ENCODE measurements at places on chromosomes 6 and 20.

GRCh38 chr20:46552460-46553420 is 2.3 kb upstream of the OCSTAMP start:
- H3K36me3 ChIP-seq, result no peaks in the 10 kb centered on the region
- H3K4me1 ChIP-seq, result no peaks in the 10 kb centered on the region
- no peak for DNase-seq
- no peak overlapping the region for H3K4me3 ChIP-seq

DNA sequence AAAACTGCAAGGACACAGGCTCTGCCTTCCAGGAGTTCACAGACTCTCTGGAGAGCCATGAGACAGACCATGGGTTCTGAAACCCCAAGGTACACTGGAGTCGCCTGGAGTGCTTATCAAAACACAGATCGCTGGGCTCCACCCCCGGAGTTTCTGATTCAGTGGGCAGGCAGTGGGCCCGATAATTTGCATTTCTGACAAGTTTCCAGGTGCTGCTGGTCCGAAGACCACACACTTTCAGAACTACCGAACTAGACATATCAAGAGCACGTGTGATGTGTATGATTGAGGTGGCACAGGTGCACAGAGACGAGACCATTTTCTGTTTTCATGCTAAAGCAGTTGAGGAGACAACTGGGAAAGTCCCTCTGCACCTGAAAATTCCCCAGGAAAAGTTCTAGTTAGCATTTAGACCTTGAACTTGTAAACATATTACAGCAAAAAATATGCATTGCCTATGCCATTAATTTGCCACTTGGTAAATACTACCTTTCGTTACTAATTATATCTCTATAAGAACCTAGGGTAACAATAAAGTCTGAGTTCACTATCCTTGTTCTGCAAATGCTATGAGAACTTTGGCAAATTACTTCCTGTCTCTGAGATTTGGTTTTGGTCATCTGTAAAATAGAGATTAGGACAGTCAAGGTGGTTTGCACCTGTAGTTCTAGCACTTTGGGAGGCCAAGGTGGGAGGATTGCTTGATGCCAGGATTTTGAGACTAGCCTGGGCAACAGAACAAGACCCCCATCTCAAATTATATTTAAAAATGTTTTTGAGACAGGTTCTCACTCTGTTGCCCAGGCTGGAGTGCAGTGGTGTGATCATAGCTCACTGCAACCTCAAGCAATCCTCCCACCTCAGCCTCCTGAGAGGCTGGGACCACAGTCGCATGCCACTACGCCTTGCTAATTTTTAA is 14.3 kb upstream of the PIM1 start:
- peak; percentile 26 for DNase-seq
- no peaks in the 10 kb centered on the region for H3K27me3 ChIP-seq
- H3K27ac ChIP-seq, result peak overlapping the region; percentile 72

- H3K36me3 ChIP-seq, result no peaks in the 10 kb centered on the region
- DNase-seq, result no peak
- no peak overlapping the region for H3K27ac ChIP-seq
Observed at GRCh38 chr6:13287104-13287503, 41.2 kb downstream of the TBC1D7 start.

- no peaks in the 10 kb centered on the region for H3K4me1 ChIP-seq
- no peaks in the 10 kb centered on the region for H3K36me3 ChIP-seq
- H3K4me3 ChIP-seq, result no peak overlapping the region
- peaks cover 30% of the 10 kb centered on the region for H3K27me3 ChIP-seq
- no peak overlapping the region for H3K27ac ChIP-seq
Observed at GRCh38 chr20:33291830-33292355, 8.9 kb downstream of the BPIFB1 start.

DNA sequence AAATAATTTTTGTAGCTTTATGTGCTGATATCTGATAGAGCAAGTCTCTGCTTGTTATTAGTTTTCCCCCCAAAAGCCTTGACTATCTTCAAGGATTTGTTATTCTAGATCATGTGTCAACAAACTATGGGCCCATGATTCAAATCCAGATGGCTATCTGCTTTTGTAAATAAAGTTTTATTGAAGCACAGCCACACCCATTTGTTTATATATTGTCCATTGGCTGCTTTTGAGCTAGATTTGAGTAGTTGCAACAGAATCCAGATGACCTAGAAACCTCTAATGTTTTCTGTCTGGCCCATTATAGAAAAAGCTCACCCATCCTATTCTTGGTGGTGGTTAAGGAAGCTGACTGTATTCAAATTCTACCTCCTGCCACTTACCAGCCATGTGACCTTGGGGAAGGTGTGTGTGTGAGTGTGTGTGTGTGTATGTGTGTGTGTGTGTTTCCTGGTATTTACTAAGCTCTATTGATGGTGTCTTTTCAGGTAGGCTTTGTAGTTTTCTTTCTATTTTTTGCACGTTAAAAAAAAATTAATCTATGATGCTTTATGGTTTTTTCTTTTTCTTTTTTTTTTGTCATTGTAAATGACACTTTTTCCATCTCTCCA is 1.3 kb upstream of the GTSF1L start:
- no peak overlapping the region for H3K4me3 ChIP-seq
- H3K27me3 ChIP-seq, result no peaks in the 10 kb centered on the region
- no peaks in the 10 kb centered on the region for H3K4me1 ChIP-seq
- H3K36me3 ChIP-seq, result no peaks in the 10 kb centered on the region
- DNase-seq, result no peak

DNA sequence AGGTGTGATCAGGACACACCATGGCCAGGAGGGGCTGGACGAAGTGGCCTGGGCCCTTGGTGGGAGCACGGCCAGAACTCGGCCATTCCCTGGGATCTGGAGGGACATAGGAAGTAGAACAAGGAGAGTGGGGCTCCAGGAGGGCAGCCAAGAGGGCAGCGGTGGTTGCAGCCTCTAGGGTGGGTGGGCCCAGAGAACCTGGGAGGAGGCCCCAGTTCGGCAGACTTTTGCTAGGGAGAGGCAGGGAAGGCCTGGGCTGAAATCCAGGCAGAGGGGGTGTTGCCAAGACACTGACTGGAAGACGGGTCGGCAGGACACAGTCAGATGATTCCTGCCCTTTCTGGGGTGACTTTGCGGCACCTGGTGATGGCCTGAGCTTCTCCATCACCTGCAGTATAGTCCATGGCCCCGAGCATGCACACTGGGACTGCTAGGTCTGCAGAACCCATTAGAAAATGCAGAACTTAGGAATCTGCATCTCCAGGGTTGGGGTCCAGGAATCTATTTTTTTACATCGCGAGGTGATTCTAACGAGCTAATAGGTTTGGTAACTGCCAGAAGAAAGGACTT is 224.8 kb downstream of the SYNDIG1 start:
- DNase-seq, result no peak
- no peak overlapping the region for H3K27ac ChIP-seq
- no peaks in the 10 kb centered on the region for H3K27me3 ChIP-seq
- no peak overlapping the region for H3K4me3 ChIP-seq
- H3K36me3 ChIP-seq, result no peaks in the 10 kb centered on the region
- peaks cover 12% of the 10 kb centered on the region for H3K4me1 ChIP-seq

DNA sequence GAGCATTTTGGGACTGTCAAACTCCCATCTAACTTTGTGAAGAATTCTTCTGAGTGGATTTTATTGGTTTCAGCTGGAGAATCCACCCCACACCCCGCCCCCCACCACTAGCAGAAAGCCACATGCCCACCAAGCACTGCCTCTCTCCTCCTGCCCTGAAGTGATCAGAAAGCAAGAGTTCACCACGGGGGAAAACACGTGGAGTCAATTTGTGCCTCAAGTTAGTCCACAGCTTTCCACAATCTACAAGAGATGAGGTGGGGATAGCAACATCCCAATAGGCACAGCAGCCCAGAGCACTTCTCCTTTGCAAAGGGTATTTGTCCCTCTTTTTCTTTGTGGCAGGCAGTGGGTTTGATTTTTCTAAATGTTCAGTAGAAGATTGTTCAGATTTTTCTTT is 177.3 kb upstream of the NT5E start:
- DNase-seq, result no peak
- H3K36me3 ChIP-seq, result no peaks in the 10 kb centered on the region
- H3K27ac ChIP-seq, result no peak overlapping the region
- no peaks in the 10 kb centered on the region for H3K4me1 ChIP-seq
- no peaks in the 10 kb centered on the region for H3K27me3 ChIP-seq
- H3K4me3 ChIP-seq, result no peak overlapping the region

GRCh38 chr20:32914031-32914430 is 55.3 kb downstream of the EFCAB8 start:
- no peaks in the 10 kb centered on the region for H3K36me3 ChIP-seq
- DNase-seq, result no peak
- H3K27ac ChIP-seq, result no peak overlapping the region
- H3K4me1 ChIP-seq, result no peaks in the 10 kb centered on the region
- H3K27me3 ChIP-seq, result no peaks in the 10 kb centered on the region

DNA sequence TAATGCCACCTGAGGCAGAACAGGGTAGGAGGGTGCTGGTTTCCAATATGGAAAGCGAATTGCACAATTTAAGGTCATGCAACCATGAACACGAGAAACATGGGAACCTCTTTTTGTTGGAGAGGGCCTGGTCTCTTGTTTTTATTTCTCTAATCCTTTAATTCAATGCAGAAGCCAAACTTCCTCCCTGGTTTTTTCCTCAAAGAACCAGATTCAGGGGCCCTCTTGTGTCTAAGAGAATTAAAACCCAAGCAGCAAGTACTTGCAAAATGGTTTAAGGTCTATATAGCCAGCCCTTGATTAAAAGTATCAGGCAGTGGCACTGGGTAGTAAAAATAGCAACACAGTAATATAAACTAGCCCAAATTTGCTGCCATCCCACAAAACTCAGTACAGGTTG is 19.5 kb downstream of the GSTA4 start:
- no peak overlapping the region for H3K4me3 ChIP-seq
- DNase-seq, result no peak
- H3K27me3 ChIP-seq, result no peaks in the 10 kb centered on the region
- H3K4me1 ChIP-seq, result peaks cover 22% of the 10 kb centered on the region

- no peak overlapping the region for H3K4me3 ChIP-seq
- H3K4me1 ChIP-seq, result peaks cover 4% of the 10 kb centered on the region
- H3K36me3 ChIP-seq, result no peaks in the 10 kb centered on the region
- H3K27me3 ChIP-seq, result no peaks in the 10 kb centered on the region
Observed at GRCh38 chr6:6694368-6694780, 105.9 kb downstream of the LY86 start.

GRCh38 chr6:143611580-143611979 is 66.2 kb upstream of the PHACTR2 start:
- peaks cover 11% of the 10 kb centered on the region for H3K4me1 ChIP-seq
- no peak overlapping the region for H3K27ac ChIP-seq
- H3K36me3 ChIP-seq, result no peaks in the 10 kb centered on the region
- H3K27me3 ChIP-seq, result no peaks in the 10 kb centered on the region
- no peak for DNase-seq
- H3K4me3 ChIP-seq, result no peak overlapping the region

DNA sequence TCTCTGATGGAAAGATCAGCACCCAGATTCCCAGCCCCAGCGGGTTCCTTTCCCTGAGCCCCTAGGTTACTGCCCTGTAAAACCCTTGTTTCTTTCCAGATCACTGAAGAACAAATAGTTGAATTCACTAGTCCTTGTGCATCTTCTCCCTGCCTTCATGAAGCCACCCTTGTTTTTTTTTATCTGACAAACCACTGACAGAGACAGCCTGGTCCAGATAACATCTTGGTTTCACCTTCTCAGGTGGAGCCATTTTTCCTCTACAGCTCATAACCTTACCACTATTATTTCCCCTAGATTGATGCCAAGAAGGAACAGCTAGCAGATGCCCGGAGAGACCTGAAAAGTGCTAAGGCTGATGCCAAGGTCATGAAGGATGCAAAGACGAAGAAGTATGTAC is 15.9 kb upstream of the PLCG1 start:
- H3K4me3 ChIP-seq, result no peak overlapping the region
- DNase-seq, result no peak
- no peak overlapping the region for H3K27ac ChIP-seq
- H3K27me3 ChIP-seq, result no peaks in the 10 kb centered on the region
- H3K36me3 ChIP-seq, result no peaks in the 10 kb centered on the region

- no peak overlapping the region for H3K4me3 ChIP-seq
- H3K27me3 ChIP-seq, result no peaks in the 10 kb centered on the region
- H3K27ac ChIP-seq, result no peak overlapping the region
- no peak for DNase-seq
- H3K4me1 ChIP-seq, result peaks cover 15% of the 10 kb centered on the region
Observed at GRCh38 chr20:37511610-37512275, 9.3 kb upstream of the NNAT start.

DNA sequence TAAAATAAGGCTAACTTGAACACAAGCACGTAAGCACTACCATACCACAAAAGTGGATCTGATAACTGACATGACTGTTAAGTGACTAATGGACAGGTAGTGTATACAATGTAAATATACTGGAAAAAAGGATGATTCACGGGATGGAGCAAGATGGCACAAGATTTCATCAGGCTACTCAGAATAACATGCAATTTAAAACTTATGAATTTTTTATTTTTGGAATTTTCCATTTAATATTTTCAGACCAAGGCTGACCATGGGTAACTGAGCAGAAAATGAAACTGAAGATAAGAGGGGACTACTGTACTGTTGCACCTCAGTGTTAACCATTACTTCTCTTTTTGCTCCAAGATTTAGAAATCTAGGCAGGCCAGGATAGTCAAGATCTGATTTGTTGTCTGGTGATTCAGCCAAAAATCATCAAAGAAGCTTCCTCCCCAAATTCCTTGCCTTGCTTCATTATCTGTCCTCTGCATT is 45.4 kb downstream of the TPBG start:
- no peaks in the 10 kb centered on the region for H3K4me1 ChIP-seq
- no peaks in the 10 kb centered on the region for H3K27me3 ChIP-seq
- no peak overlapping the region for H3K27ac ChIP-seq
- H3K36me3 ChIP-seq, result no peaks in the 10 kb centered on the region

DNA sequence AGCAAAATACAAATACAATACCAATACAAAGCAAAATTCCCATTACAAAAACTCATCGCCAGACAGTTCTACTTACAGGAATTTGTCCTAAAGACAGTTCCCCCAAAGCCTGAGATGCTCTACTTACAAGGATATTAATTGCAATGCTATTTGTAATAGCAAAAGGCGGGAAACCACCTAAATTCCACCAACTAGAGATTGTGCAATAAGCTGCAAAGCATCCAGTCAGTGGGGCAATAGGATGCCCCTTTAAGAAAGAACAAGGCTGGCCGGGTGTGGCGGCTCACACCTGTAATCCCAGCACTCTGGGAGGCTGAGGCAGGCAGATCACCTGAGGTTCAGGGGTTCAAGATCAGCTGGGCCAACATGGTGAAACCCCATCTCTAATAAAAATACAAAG is 39.1 kb downstream of the FAM209B start:
- no peak overlapping the region for H3K4me3 ChIP-seq
- no peak for DNase-seq

DNA sequence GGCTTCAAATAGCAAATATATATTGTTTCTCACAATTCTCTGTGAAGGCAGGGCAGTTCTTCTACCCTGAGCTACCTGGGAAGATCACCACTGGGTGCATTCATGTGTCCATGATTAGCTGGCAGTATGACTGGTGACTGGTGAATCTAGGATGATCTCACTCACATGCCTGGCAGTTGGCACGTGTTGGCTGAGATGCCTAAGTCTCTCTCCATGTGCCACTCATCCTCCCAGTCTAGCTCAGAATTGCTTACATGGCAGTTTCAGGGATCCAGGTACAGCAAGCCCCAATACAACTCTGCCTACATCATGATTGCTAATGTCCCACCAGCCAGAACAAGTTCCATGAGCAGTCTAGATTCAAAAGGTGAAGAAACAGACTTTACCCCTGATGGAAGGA is 346.8 kb upstream of the CNR1 start:
- no peaks in the 10 kb centered on the region for H3K4me1 ChIP-seq
- DNase-seq, result no peak
- no peaks in the 10 kb centered on the region for H3K27me3 ChIP-seq
- H3K36me3 ChIP-seq, result no peaks in the 10 kb centered on the region

All from hepatocyte (in vitro differentiated cells).